Astrocyte (in vitro differentiated cells and primary cell): ENCODE measurements at places on chromosomes 6 and 20. TPM values are rescaled to one million over a fixed set of nuclear protein-coding genes. Genes with fewer than 3 reads are reported as not detected.
A peak's percentile ranks its signal among the peaks of the same experiment; 100 is the strongest.

DNA sequence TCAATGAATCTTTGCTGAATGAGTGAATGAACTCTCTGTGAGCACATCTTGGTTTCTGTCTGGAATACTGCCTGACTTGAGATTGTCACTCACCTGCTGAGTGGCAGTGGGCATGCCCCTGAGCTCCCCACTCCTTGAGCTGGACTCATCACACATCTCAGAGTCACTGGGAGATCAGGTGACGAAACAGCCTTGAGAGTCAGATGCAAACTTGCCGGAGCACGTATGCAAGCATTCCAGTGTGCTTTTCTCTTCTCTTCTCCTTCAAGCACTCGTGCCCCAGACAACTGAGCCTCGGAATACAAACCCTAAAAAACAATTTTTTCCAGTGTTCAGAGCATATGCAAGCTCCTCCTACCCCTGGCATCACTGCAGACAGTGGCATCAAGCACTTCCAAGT lies 9.4 kb upstream of the BMP7 start:
- peaks cover 46% of the 10 kb centered on the region for H3K27me3 ChIP-seq
- no peaks in the 10 kb centered on the region for H3K4me1 ChIP-seq
- no peak for DNase-seq
- H3K4me3 ChIP-seq, result no peak overlapping the region
- no peaks in the 10 kb centered on the region for H3K36me3 ChIP-seq

- no peak overlapping the region for H3K4me3 ChIP-seq
- H3K4me1 ChIP-seq, result peaks cover 35% of the 10 kb centered on the region
- no peaks in the 10 kb centered on the region for H3K27me3 ChIP-seq
- peak overlapping the region; percentile 50 for H3K27ac ChIP-seq
- peak; percentile 83 for DNase-seq
These were observed 78.1 kb downstream of the PRDM1 start for GRCh38 chr6:106163966-106164877.

DNA sequence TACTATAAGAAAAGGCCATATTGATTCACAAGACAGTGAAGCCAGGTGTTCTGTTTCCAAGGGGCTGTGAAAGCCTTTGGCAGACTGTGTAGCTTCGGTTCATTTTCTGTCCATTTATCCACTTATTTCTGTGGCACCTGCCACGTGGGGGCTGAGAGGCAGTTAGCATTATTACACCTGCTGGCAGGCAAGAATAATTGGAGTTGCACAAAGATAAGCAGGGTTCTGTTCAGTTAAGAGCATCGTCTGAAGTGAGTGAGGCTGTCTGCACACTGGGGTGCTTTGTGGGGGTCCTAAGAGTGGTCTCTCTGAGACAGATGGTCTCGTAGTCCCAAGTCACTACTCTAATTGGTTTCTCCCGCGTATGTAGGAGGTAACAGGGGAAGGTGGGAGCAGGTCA lies 60.6 kb upstream of the CCN6 start:
- H3K4me3 ChIP-seq, result no peak overlapping the region
- H3K36me3 ChIP-seq, result no peaks in the 10 kb centered on the region
- no peak overlapping the region for H3K27ac ChIP-seq
- DNase-seq, result no peak

GRCh38 chr20:572727-573126 lies 29.1 kb upstream of the CSNK2A1 start:
- H3K27me3 ChIP-seq, result peaks cover 11% of the 10 kb centered on the region
- no peak overlapping the region for H3K27ac ChIP-seq
- no peak overlapping the region for H3K4me3 ChIP-seq

- H3K27ac ChIP-seq, result no peak overlapping the region
- H3K36me3 ChIP-seq, result no peaks in the 10 kb centered on the region
- no peak overlapping the region for H3K4me3 ChIP-seq
- DNase-seq, result no peak
- H3K4me1 ChIP-seq, result no peaks in the 10 kb centered on the region
- no peaks in the 10 kb centered on the region for H3K27me3 ChIP-seq
These were observed 253.8 kb upstream of the RIN2 start for GRCh38 chr20:19504251-19504650.

GRCh38 chr6:140052736-140053729 lies 678.6 kb upstream of the CITED2 start:
- H3K4me3 ChIP-seq, result no peak overlapping the region
- H3K27ac ChIP-seq, result peak overlapping the region; percentile 94
- DNase-seq, result peak; percentile 38

DNA sequence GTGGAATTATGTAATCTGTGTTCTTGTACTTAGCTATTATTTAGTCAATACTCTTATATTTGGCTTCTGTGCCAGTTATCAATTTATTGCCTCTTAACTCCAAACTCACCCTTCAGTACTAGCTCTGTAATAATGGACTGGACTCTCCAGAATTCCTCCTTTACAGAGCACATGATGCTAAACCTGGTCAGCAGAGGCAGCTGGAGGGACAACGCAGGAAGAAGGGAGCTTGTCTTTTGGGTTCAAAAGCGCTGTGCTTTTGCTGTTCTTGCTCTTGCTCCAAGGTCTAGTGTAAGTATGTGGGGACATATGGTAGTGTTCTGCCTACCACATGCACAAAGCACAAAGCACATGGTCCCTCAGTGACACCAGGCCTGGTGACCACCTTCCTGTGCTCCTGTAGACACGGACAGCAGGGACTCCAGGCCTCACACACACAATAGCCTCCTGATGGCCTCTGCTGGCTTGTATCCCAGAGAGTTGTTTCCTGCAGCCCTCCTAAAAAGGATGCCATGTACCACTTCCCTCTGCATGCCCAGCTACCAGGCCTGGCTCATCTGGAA lies 46.1 kb downstream of the CHD6 start:
- H3K27me3 ChIP-seq, result no peaks in the 10 kb centered on the region
- peaks cover 3% of the 10 kb centered on the region for H3K4me1 ChIP-seq
- no peaks in the 10 kb centered on the region for H3K36me3 ChIP-seq
- DNase-seq, result no peak
- no peak overlapping the region for H3K4me3 ChIP-seq

- DNase-seq, result no peak
- no peaks in the 10 kb centered on the region for H3K36me3 ChIP-seq
- peaks cover 15% of the 10 kb centered on the region for H3K4me1 ChIP-seq
- no peak overlapping the region for H3K27ac ChIP-seq
These were observed 378.8 kb downstream of the CENPW start for GRCh38 chr6:126718600-126719327.

DNA sequence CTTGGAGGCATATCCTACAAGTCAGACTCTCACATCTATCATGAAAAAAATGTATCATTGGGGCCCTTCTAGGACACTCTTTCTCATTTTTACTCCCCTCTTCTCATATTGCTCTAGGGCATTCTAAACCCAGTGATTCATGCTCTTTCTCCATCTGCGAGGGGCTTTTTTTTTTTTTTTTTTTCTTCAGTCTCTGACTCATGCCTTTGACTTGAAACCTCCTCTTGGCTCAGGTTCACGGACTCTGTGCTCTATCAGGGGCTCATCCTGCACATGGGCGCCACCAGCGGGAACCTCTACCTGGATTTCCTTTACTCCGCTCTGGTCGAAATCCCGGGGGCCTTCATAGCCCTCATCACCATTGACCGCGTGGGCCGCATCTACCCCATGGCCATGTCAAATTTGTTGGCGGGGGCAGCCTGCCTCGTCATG lies 17.8 kb downstream of the SLC22A1 start:
- peak; percentile 86 for DNase-seq
- no peak overlapping the region for H3K4me3 ChIP-seq
- peaks cover 21% of the 10 kb centered on the region for H3K4me1 ChIP-seq
- no peaks in the 10 kb centered on the region for H3K27me3 ChIP-seq
- peak overlapping the region; percentile 57 for H3K27ac ChIP-seq

- DNase-seq, result no peak
- H3K27ac ChIP-seq, result peak overlapping the region; percentile 48
- H3K4me1 ChIP-seq, result peaks cover 12% of the 10 kb centered on the region
- H3K36me3 ChIP-seq, result peaks cover 17% of the 10 kb centered on the region
- no peaks in the 10 kb centered on the region for H3K27me3 ChIP-seq
These were observed 4.2 kb downstream of the AHI1 start for GRCh38 chr6:135493218-135493961.

DNA sequence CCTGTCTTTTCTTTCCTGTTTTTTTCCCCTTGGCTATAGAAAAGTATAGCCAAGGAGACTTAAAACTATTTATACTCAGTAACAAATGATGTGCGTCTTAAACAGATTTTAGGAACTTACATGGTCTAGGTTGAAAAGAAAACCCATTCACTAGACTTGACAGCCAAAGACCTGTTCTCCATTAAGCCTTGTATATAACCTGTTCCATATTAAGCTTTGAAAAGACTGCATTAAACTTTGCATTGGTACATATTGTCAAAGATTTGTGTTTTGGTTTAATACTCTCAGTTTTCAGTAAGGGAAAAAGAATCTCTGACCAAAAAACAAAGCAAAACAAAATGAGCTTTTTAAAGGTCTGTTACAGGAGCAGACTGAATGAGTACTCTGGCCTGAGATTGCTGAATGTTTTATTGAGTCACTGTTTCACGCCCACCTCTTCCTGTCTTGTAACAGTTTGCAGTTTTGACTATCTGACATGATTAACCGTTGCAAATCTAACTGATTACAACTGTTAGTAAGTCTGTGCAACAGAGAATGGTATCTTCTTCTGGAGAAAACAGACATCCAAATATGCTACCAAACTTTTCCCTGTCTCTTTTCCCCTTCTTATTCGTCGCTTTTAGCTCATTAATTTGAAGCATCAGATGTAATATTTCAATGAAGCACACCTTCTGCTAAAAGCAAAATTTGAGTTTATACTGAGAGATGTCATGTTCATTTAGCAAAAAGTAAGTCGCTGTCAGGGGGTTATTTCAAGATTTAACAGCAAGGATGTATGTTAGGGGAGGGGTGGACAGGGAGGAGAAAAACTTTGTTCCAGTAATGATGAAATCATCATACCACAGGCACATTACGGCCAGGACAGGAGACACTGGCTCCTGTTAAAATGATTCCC lies 59.1 kb upstream of the SUPT3H start:
- H3K36me3 ChIP-seq, result peaks cover 23% of the 10 kb centered on the region
- H3K4me1 ChIP-seq, result peaks cover 48% of the 10 kb centered on the region
- no peaks in the 10 kb centered on the region for H3K27me3 ChIP-seq
- H3K27ac ChIP-seq, result peak overlapping the region; percentile 76
- H3K4me3 ChIP-seq, result peak overlapping the region; percentile 11

DNA sequence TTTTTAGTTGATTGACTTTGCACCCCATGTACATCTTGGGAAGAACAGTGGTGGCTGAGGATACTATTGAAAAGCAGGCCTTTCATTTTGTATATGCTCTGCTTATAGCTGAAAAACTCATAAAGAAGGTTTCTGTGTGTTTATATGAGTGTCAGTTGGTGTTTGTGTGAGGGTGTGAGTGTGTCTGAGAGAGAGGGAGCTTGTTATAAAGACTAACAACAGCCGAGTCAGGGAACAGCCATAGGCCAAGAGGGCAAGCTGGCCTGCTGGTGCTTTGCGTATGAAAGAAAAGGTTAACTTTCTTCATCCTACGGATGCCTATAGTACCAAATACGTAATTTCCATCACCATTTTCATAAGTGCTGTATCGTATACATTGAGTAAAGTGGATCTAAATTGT lies 88.3 kb downstream of the MTHFD1L start:
- no peak overlapping the region for H3K4me3 ChIP-seq
- peaks cover 43% of the 10 kb centered on the region for H3K36me3 ChIP-seq
- H3K27me3 ChIP-seq, result no peaks in the 10 kb centered on the region
- H3K27ac ChIP-seq, result no peak overlapping the region
- no peaks in the 10 kb centered on the region for H3K4me1 ChIP-seq

- H3K4me1 ChIP-seq, result peaks cover 20% of the 10 kb centered on the region
- H3K36me3 ChIP-seq, result peaks cover 3% of the 10 kb centered on the region
- no peak overlapping the region for H3K4me3 ChIP-seq
- DNase-seq, result no peak
These were observed 42.4 kb downstream of the ILRUN start for GRCh38 chr6:34654061-34654710.

- no peak for DNase-seq
- no peaks in the 10 kb centered on the region for H3K4me1 ChIP-seq
- H3K4me3 ChIP-seq, result no peak overlapping the region
- H3K27ac ChIP-seq, result no peak overlapping the region
- no peaks in the 10 kb centered on the region for H3K36me3 ChIP-seq
- no peaks in the 10 kb centered on the region for H3K27me3 ChIP-seq
These were observed 203.6 kb downstream of the PLCB1 start for GRCh38 chr20:8335495-8336195.

DNA sequence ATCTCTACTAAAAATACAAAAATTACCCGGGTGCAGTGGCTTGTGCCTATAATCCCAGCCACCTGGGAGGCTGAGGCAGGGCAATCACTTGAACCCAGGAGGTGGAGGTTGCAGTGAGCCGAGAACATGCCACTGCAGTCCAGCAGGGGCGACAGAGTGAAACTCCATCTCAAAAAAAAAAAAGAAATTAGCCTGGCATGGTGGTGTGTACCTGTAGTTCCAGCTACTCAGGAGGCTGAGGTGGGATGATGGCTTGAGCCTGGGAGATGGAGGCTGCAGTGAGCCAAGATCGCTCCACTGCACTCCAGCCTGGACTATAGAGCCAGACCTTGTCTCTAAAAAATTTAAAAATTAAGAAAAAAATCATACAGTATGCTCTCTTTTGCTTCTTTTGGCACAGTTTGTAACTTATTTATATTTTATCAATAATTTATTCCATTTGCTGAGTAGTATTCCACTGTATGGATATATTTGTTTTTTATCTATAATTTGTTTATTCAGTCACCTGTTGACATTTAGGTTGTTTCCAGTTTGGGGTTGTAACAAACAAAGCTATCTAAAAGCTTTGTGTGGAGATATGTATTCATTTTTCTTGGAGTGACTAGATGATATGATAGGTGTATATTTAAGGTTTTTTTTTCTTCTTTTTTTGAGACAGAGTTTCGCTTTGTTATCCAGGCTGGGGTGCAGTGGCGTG lies 8.0 kb upstream of the MYBL2 start:
- H3K36me3 ChIP-seq, result no peaks in the 10 kb centered on the region
- no peak for DNase-seq
- no peak overlapping the region for H3K27ac ChIP-seq
- H3K27me3 ChIP-seq, result no peaks in the 10 kb centered on the region
- H3K4me3 ChIP-seq, result no peak overlapping the region

DNA sequence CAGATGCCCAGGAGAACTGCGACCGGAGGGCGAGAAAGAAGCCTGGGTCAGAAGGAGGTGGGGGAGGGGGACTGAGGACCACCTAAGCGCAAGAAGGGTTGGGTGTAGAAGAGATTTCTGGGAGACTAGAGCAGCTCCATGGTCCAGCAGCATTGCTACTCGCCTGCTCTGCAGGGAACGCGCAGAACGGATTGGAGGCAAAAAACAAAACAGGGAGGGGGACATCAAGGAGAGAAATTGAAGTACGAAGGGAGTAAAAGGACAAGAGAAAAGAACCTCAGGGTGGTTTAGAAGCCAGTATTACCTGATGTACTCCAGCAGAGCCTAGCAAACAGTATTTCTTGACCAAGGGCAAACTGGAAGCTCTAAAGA lies 537 bp upstream of the GABBR1 start:
- H3K4me1 ChIP-seq, result peaks cover 31% of the 10 kb centered on the region
- no peaks in the 10 kb centered on the region for H3K36me3 ChIP-seq
- peak overlapping the region; percentile 79 for H3K4me3 ChIP-seq
- H3K27ac ChIP-seq, result no peak overlapping the region

OPRL1 gene
- total RNA-seq, result 2.8 and 3.6 TPM in 2 replicates

MTFR2 gene
- total RNA-seq, result 1.3 and 1.8 TPM in 2 replicates

VSTM2L gene
- 17.7 and 18.5 TPM in 2 replicates for total RNA-seq

C6orf118 gene
- total RNA-seq, result not detected in 2 replicates

LY6G6D gene
- total RNA-seq, result not detected in 2 replicates

COL21A1 gene
- 0.53 and 0.57 TPM in 2 replicates for total RNA-seq

CTAGE9 gene
- not detected in 2 replicates for total RNA-seq

LRFN2 gene
- 0.32 and 0.94 TPM in 2 replicates for total RNA-seq

OLIG3 gene
- 0.14 TPM in 1 of 2 replicates, not detected in the other for total RNA-seq

SLPI gene
- total RNA-seq, result 0.41 TPM in 1 of 2 replicates, not detected in the other

RFX6 gene
- total RNA-seq, result not detected in 2 replicates

SLC32A1 gene
- not detected in 2 replicates for total RNA-seq
